Thoracic aorta (tissue), 2 donors: ENCODE measurements at places on chromosomes 2 and 18.

DNA sequence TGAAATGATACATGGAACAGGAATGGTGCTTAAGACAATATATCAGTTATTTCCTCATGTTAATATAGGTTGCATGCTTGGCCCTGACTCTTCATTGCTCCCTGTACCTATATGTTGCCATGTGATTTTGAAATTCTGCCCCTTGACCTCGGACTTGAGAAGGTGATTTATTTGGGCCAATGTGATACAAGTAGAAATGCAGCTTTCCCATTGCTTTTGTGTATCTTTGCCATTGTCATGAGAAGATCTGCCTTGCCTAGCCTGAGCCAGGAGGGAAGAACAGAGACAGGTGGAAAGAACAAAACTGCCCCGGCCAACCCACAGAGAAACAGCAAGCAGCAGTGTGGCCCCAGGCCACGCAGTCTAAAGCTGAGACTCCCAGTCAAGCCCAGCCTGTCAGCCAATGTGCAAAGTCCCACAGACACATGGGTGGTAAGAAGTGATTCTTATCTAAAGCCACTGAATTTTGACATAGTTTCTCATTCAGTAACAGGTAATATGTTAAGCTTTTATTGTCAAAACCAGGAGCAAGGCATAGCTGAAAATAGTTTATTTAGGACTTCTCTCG lies 245.7 kb upstream of the RND3 start:
- no peak for DNase-seq

GRCh38 chr2:59025157-59025757 lies 784.1 kb upstream of the FANCL start:
- DNase-seq: no peak

DNA sequence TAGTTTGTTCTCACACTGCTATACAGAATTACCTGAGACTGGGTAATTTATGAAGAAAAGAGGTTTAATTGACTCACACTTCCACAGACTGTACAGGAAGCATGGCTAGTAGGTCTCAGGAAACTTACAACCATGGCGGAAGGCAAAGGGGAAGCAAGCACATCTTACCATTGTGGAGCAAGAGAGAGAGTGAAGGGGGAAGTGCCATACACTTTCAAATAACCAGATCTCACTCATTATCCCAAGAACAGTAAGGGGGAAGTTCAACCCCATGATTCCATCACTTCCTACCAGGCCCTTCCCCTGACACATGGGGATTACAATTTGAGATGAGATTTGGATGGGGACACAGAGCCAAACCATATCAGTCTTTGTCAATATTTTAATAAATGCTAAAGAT lies 5.0 kb upstream of the CRYGB start:
- DNase-seq: no peak

DNA sequence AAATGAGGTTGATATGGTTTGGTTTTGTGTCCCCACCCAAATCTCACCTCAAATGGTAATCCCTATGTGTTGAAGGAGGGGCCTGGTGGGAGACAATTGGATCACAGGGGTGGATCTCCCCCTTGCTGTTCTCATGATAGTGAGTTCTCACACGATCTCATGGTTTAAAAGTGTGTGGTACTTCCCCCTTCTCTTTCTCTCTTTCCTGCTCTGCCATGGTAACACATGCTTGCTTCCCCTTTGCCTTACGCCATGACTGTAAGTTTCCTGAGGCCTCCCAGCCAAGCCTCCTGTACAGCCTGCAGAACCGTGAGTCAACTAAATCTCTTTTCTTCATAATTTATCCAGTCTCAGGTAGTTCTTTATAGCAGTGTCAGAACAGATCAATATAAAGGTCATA lies 24.7 kb upstream of the FAM124B start:
- no peak for DNase-seq

DNA sequence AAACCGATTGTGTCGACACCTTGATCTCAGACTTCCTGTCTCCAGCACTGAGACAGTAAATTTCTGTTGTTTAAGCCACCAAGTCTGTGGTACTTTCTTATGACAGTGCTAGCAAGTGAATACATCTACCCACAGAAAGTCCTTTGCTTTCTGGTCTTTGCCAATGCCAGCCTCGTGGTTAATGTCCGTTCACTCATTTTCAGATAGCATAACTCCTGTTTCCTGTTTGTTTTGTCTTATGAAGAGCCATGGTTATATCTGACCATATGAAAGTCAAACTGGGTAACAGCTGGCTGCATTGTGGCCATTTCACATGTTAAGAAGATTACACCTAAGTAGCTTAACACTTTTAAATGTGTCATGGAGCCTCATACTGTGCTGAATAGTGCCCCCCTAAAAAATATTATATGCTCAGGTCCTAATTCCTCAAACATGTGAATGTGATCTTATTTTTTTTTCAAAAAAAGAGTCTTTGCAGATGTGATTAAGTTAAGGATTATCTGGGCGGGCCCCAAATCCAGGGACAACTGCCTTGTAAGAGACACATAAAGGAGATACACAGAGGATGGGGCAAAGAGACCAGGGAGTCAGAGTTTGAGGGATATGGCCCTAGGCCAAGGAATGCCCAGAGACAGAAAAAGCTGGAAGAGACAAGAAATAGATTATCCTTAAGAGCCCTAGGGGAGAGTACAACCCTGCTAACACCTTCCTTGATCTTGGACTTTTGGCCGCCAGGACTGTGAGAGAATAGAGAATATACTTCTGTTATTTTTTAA lies 118.0 kb downstream of the KCNE4 start:
- no peak for DNase-seq

GRCh38 chr18:58464104-58464625 lies 164.7 kb downstream of the ALPK2 start:
- DNase-seq: no peak

DNA sequence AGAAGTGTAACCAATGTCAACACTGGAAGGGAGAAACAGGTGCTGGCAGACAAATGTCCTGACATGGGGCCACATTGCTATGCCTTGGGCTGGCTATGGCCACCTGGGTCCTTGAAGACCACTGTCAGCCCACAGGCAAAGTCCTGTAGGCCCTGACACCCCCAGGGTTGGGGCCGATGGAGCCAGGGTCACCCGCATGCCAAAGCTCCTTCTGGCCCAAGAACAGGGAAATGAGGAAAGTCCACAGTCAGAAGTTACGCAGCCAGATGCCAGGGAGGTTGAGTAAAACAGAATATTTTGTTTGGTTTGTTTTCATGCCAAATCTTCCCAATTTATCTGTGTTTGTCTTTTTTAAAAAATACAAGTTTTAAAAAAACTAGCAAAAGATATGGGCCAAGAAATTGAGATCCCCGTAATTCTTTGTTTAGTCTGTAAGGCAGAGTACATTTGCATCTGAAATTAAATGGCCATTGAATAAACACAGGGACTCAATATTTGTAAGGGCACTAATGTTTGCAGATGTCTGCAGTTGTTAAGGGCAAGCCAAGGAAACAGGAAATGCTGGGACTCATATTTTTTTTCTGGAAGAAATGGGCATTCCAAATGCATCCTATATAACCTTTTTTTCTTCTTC lies 186.4 kb downstream of the FAM210A start:
- DNase-seq: no peak

DNA sequence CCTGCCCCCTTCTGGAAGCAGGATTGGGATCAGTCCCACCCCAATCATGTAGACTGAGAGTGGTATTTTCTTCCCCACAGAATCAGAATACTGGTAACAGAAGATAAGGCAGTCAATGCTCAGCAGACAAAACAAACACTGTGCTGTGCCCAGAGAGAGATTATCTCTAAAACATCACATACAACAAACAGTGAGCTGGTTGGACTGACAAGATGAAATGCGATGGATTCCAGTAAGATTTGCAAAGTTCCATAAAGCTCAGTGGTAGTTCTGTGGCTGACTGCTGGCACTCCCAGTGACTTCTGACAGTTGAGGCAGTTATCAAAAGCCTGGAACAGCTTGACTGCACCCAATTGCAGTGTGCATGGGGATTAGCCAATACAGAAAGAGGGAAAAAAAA lies 311.5 kb upstream of the MGAT5 start:
- no peak for DNase-seq

- DNase-seq: no peak
Observed at GRCh38 chr2:71078624-71079023, 10.2 kb downstream of the NAGK start.
